Central memory CD8-positive, alpha-beta T cell (primary cell): ENCODE measurements at places on chromosomes 1 and 21.

GRCh38 chr1:53140451-53140850, 2.0 kb downstream of the SLC1A7 start:
- no peak overlapping the region for H3K4me3 ChIP-seq
- no peak overlapping the region for H3K27ac ChIP-seq
- H3K36me3 ChIP-seq: peaks cover 4% of the 10 kb centered on the region
- peaks cover 16% of the 10 kb centered on the region for H3K4me1 ChIP-seq
- no peak for DNase-seq
- no peaks in the 10 kb centered on the region for H3K27me3 ChIP-seq

DNA sequence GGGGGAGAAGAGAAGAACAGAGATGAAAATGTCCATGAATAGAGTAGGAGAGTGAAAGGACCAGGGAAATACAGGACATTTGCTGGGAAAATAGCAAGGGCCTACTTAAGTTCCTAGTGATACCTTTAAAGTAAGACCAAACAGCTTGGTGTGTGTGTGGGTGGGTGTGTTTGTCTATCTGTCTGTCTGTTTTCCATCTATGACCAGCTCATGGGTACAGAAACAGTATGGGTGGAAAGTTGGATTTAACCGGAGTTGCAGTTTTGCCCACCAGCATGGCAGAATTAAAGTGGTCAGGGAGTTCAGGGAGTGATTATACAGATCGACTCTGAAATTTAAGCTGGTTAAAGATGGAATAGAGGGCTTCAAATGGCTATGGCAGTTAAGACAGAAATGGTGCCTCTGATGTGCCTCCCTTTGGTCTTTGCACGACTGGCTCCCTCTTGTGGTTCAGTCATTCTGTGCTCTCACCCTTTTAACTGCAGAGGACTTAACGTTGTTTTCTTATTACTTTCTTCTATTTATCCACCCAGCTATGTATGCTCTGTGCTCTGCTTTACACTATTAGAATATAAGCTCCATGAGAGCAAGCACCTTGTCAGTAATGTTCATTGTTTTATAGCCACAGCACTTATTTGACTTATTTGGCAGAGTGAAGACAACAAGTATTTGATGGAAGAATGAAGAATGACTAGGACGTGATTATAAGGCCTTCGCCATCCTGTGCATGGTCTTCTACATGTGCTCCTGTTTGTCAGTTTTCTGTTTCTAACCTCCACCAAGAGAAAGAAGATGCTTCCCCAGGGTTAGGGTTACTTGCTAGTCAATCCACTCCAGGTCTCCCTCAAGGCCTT, 72.7 kb upstream of the AK4 start:
- H3K36me3 ChIP-seq: no peaks in the 10 kb centered on the region
- H3K4me1 ChIP-seq: peaks cover 11% of the 10 kb centered on the region
- H3K27ac ChIP-seq: no peak overlapping the region
- no peak overlapping the region for H3K4me3 ChIP-seq
- DNase-seq: peak; percentile 44

DNA sequence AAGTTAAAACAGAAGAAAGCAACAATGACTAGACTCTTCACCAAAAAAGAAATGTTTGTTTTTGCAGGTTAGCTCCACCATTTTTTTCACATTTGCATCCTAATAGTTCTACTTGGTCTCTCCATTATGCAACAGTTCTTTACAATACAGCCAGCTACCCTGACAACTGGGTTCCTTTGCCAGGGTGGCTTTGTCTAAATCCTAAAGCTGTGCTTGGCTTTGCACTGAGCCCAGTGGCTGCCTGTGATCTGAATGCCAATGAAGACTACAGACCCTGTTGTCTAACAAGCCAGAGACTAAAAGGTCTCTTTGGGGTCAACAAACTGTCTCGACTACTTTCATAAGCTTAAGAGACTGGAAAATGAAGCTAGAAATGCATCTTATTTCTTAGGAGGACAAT, 112.0 kb downstream of the AKT3 start:
- H3K4me1 ChIP-seq: peaks cover 23% of the 10 kb centered on the region
- no peak overlapping the region for H3K4me3 ChIP-seq
- no peaks in the 10 kb centered on the region for H3K27me3 ChIP-seq
- H3K36me3 ChIP-seq: peaks cover 8% of the 10 kb centered on the region
- no peak overlapping the region for H3K27ac ChIP-seq
- DNase-seq: no peak

- H3K4me1 ChIP-seq: peaks cover 42% of the 10 kb centered on the region
- peak overlapping the region; percentile 96 for H3K27ac ChIP-seq
- no peaks in the 10 kb centered on the region for H3K27me3 ChIP-seq
- DNase-seq: no peak
- no peaks in the 10 kb centered on the region for H3K36me3 ChIP-seq
These were observed 14.2 kb downstream of the BLACAT1 start for GRCh38 chr1:205441716-205442050.

DNA sequence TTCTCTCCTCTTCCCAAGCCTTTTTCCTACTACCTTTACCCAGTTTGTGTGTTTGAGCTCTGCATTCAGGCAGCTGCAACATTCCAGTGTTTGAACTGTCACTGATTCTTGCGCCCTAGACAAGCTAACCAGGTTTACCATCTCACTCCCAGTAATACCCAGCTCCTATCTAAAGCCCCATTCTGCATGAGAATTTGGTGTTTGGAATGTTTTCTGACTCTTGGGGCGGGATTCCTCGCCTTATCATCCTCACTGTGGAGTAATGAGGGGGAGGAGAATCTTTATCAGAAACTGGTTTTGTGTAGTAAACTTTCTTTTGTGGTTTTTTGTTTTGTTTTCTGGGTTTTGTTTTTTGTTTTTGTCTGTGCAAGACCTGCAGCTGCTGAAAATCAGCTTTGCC, 36.5 kb downstream of the NCF2 start:
- peaks cover 41% of the 10 kb centered on the region for H3K36me3 ChIP-seq
- H3K4me3 ChIP-seq: no peak overlapping the region
- H3K4me1 ChIP-seq: no peaks in the 10 kb centered on the region

DNA sequence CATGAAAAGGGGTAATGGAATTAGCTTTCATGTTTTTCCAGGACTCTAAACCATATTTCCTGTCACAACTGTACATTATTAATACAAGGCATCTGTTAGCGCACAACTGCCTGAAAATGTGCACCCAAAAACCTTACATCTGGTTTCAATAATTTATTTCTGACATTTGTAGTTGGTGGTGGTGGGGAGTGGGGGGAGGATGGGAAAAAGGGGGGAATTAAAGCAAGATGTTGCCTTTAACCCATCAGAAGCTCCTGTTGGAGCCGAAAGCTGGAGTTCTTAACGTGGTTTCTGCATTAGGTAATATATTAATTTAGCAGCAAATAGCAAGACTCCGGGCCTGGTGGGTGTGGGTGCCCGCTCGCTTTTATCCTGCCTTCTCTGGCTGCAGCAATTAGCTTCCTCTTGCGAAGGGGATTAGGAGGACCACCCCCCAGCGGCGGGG, 36.9 kb upstream of the HHAT start:
- H3K4me1 ChIP-seq: peaks cover 4% of the 10 kb centered on the region
- H3K4me3 ChIP-seq: peak overlapping the region; percentile 56
- no peak overlapping the region for H3K27ac ChIP-seq
- H3K27me3 ChIP-seq: peaks cover 69% of the 10 kb centered on the region
- no peak for DNase-seq

DNA sequence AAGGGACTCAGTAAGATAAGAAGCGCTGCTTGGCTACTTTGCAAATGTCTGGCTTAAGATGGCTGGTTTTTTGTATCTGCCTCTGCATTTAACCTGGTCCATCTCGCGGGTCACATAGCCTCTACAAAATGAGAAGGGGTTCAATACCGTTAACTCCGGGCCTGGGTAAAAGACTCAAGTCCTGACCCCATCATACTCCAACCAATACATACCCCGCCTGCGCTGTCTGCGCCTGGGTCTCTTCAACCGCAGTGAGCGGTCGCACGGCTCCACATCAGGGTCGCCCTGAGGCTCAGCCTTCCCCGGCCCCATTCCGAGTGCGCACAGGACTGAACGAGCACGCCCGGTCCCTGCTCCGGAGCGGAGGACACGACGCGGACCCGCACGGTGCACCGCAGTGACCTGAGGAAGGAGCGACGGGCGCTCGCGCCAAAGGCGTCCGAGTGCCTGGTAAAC, 558 bp upstream of the PGD start:
- DNase-seq: no peak

DNA sequence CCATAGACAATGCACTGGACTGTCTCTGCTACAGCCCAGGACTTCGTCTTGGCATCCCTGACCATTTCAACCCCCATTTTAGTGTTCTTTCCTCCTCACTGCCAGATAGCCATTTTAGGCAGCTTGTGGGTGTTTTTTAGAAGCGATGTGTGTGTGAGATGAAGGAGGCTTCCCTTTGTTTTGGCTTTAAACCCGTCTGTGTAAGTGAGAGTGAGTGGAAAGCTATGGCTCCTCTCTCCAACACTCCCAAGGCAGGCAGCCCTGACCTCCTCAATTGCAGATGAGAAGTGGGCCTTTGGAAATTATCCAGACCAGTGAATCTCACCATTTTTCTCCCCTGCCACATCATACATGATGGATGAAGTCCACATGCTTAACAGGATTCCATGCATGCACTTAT, 70.3 kb upstream of the PGBD5 start:
- H3K4me1 ChIP-seq: no peaks in the 10 kb centered on the region
- peak overlapping the region; percentile 45 for H3K4me3 ChIP-seq
- DNase-seq: no peak

- H3K4me3 ChIP-seq: no peak overlapping the region
- no peaks in the 10 kb centered on the region for H3K4me1 ChIP-seq
- no peak overlapping the region for H3K27ac ChIP-seq
- no peaks in the 10 kb centered on the region for H3K27me3 ChIP-seq
These were observed 161.7 kb downstream of the PLPP3 start for GRCh38 chr1:56417646-56418045.

- H3K36me3 ChIP-seq: peaks cover 9% of the 10 kb centered on the region
- peak overlapping the region; percentile 89 for H3K4me3 ChIP-seq
- peak overlapping the region; percentile 89 for H3K27ac ChIP-seq
- H3K27me3 ChIP-seq: peaks cover 4% of the 10 kb centered on the region
- H3K4me1 ChIP-seq: peaks cover 41% of the 10 kb centered on the region
These were observed 1.4 kb downstream of the ZNF670 start for GRCh38 chr1:247077213-247077612.

DNA sequence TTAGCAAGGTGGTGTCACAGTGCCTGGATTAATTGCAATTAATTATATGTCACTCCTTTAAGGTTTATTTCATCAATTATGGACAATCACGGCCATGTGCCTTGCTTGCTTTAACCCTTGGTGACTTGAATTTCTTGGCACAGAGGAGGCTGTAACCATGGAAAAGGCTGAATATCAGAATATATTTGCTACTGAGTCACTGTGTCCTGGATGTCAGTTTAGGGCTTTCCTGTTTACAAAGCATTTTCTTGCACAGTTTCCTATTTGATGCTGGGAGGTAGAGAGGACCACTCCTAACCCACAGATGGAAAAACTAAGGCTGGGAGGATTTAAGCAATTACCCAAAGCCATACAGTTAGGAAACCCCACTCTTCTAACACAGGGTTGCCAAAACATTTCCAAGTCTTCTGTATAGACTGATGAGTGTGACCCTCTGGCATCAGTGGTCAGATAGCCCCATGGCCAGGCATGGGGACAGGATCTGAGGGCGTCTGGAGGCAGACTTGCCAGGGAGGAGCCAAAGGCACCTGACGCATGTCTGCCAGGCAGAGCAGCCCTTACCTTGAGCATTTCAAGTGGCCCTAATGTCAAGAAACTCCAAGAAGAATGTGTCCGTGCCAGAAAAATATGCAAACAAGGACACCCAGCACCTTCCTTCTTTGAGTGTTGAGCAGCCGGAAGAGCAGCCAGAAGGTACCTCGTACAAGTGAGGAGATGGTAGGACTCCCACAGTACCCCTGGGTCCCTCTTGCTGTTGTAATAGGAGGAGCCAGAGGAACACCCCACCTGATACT, 34.4 kb downstream of the KCNN3 start:
- no peaks in the 10 kb centered on the region for H3K36me3 ChIP-seq
- no peak overlapping the region for H3K27ac ChIP-seq
- H3K4me1 ChIP-seq: no peaks in the 10 kb centered on the region
- peaks cover 36% of the 10 kb centered on the region for H3K27me3 ChIP-seq
- DNase-seq: no peak
- H3K4me3 ChIP-seq: no peak overlapping the region

- H3K36me3 ChIP-seq: no peaks in the 10 kb centered on the region
- no peak overlapping the region for H3K27ac ChIP-seq
- no peaks in the 10 kb centered on the region for H3K27me3 ChIP-seq
- H3K4me1 ChIP-seq: no peaks in the 10 kb centered on the region
These were observed 119.3 kb downstream of the HLCS start for GRCh38 chr21:36847189-36847588.

DNA sequence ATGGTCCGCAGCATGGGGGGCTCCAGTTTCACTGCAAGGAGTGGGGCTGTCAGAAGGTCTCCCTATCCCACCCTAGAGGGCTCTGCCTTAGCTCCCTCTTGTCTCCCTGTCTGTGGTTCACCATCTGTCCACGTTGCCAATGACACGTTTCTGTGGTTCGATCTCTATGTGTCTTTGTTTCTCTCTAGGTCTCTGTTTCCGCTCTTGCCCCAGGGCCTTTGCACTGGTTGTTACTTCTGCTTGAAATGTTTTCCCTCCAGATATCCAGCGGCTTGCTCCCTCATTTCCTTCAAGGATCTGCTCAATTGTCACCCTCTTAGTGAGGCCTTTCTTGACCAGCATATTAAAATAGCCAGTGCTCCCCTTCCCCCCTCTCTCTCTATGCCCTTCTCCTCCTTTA, 8.5 kb upstream of the MRPS15 start:
- no peak overlapping the region for H3K27ac ChIP-seq
- no peaks in the 10 kb centered on the region for H3K27me3 ChIP-seq

GRCh38 chr1:110896090-110896489, 23.1 kb downstream of the CD53 start:
- peak overlapping the region; percentile 60 for H3K4me3 ChIP-seq
- H3K4me1 ChIP-seq: peaks cover 74% of the 10 kb centered on the region
- H3K36me3 ChIP-seq: peaks cover 93% of the 10 kb centered on the region
- H3K27me3 ChIP-seq: no peaks in the 10 kb centered on the region
- no peak for DNase-seq
- peak overlapping the region; percentile 90 for H3K27ac ChIP-seq
